Activated naive CD4-positive, alpha-beta T cell treated with anti-CD3 and anti-CD28 coated beads for 36 hours (primary cell): ENCODE measurements at places on chromosomes 16 and 17.

DNA sequence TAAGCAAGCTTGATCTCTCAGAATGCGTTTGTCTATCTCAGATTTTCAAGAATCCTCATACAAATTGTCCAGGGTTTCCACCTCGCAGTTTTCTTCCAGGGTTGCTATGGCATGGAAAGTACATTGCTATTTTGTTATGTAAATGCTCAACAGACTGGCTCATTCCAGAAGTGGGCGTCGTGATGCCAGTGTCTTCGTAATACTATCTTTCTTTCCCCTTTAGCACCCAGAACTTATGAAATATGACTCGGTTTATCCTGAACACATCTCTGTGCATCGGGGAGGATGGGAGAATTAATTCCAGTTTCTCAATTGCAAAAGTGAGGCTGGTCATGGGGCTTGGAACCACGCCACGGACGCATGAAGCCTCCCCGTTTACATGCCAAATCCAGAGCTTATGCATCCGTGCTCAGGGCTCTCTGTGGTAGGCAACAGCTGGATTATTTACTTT lies 405.0 kb downstream of the WWOX start:
- DNase-seq: no peak

DNA sequence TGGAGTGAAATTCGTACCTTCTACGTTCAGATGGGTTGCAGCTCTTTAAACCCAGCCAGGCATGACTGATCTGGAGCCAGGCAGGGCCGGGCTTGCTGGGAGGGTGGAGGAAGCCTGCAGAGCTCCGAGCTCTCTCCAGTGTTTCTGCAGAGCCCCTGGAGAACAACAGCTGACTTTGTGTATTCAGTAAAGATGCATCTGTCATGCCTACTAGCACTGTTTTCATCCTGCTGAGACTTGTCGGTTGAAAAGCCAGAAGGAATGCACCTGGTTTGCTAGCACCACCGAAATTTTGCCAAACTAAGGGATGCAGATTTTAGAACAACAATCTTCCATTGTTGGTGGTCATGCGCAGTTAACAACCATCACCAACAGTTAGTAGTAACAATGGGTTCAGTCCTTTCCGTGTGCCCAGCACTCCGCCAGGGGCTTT lies 22.4 kb upstream of the SCNN1B start:
- DNase-seq: no peak

GRCh38 chr17:14332331-14332730 lies 31.4 kb downstream of the HS3ST3B1 start:
- DNase-seq: no peak

GRCh38 chr17:80270104-80270503 lies 9.5 kb downstream of the RNF213 start:
- DNase-seq: no peak

DNA sequence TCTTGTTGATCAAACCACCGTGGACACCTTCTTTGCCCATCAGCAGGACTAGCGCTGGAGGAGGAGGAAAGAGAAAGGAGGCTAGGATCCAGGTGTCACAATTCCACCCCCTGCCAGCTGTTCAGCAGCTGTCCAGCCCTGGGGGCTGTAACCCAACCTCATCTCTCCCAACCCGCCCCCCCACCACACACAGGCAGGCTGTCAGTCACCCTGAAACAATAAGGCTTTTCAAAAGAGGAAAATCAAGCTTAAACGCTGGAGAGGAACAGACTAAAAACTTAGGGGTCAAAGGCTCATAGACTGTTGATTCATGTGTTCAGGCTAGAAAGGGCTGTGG lies 2.4 kb downstream of the PFN1 start:
- no peak for DNase-seq

DNA sequence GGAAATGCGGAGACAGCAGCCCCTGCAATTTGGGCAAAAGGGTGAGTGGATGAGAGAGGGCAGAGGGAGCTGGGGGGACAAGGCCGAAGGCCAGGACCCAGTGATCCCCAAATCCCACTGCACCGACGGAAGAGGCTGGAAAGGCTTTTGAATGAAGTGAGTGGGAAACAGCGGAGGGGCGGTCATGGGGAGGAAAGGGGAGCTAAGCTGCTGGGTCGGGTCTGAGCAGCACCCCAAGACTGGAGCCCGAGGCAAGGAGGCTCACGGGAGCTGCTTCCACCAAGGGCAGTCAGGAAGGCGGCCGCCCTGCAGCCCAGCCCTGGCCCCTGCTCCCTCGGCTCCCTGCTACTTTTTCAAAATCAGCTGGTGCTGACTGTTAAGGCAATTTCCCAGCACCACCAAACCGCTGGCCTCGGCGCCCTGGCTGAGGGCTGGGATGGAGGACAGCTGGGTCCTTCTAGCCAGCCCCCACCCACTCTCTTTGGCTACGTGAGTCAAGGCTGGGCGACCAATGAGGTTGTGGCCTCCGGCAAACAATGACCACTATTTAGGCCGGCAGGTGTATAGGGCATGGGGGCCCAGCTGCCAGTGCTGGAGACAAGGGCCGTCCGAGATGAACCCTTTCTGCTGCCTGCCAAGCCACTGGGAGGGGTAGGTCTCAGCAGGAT lies 507 bp downstream of the SERPINF1 start:
- no peak for DNase-seq

- no peak for DNase-seq
These were observed 64.5 kb downstream of the RBFOX3 start for GRCh38 chr17:79546386-79546785.

GRCh38 chr16:68009157-68009735 lies 6.5 kb downstream of the DPEP2NB start:
- DNase-seq: no peak

DNA sequence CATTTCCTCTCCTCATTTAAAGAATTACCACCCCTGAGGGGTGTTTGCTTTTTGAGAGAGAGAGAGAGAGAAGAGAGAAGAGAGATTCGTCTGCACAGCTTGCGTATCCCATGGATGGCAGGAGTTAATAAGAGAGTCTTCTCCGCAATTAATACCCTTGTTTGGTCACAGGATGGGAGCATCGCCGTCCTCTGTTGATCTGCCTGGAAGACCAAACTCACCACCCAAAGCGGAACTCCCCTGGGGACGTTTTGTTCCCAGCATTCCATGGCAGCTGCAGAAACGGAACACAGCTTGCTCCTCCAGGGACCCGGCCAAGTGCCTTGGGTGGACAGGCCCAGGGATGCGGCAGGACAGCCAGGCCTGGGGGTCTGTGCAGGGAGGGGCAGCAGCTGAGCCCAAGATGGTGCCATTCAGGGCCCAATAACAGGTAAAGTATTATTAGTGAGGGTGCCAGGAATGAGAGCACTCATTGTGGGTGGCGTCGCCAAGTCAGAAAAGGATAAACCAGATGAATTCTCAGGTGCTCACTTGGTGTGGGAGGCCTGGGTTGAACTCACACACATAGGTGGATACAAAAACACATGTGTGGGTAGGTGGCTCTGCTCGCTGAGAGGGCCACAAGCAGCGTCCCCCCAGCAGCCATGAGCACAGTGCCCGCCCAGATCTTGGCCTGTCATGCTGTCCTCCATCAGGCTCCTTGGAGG lies 83.1 kb downstream of the NT5M start:
- no peak for DNase-seq

DNA sequence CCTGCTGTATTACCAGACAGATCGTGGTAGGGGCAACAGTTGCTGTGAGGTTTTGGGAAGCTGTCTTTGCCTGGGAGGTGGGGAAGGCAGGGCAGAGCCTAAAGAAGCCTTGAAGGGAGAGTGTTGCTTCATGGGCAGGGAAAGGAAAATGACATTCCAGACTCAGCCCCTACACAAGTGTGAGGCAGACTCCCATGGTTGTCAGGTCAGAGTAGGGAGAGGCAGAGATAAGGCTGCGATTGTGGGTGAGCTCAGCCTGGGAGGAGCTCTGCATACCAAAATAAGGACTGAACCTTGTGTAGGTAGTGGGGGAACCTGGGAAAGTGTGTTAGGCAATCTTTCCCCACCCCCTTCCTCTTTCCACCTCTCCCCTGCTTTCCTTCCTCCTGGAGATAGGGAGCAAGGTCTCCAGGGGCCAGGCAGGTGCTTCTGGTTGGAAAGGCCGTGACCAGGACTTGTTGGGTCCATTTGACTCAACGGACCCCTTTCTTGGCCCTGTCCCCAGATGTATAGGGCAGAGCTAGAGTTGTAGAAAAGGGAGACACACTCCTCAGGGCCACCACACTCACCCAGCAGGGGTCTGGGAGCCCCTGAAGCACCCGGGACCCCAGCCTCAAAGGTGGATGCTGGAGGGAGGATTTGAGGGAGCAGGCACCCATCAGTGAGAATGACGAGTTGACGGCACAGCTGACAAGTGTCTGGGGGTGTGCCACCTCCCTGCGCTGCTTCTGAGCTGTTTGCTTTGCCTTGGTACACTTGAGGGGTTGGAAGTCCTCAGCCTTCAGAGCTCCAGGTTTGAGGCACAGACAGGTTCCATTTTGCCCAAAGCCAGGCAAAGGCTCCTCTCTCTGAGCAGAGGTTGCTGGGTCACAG lies 18.5 kb upstream of the TOB1 start:
- DNase-seq: no peak
